ENCODE measurements at places on chromosomes 7 and 10.

GRCh38 chr7:14754631-14755030, 147.9 kb downstream of the DGKB start:
- DNase-seq = no peak

- no peak for DNase-seq
These were observed 348.4 kb downstream of the GLRX3 start for GRCh38 chr10:130484468-130485180.

DNA sequence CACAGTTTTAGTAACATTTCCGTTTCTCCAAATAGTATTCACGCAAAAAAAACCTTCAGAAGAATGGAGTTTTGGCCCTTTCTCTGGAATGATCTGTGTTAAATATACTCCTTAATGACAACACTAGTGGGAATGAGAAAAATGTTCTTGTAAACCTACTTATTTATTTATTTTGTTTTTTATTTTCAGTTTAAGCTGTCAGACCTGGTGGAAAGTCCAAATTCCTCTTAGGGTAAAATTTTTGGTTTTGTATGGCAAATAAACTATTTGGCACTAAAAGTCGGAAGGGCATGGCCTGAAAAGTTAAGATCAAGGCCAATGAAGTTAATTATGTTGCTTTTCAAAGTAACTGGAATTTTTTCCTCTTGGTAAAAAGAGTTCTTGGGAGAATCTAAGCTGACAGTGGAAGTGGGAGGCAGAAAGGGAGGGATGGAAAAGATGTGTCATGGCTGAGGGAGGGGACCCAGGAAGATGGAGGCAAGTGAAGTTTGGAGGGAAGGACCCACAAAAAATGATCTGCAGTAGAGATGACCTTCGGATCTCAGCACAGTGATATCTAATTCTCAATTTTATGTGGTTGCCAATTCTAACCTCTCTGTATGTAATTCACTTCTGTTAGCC, 33.5 kb upstream of the VPS41 start:
- no peak for DNase-seq

GRCh38 chr7:44489955-44490350, 505 bp downstream of the NUDCD3 start:
- DNase-seq = no peak

- DNase-seq = no peak
These were observed 351 bp upstream of the RPS24 start for GRCh38 chr10:78033387-78033636.

- no peak for DNase-seq
These were observed 235.1 kb downstream of the ARHGAP12 start for GRCh38 chr10:31693491-31693890.

DNA sequence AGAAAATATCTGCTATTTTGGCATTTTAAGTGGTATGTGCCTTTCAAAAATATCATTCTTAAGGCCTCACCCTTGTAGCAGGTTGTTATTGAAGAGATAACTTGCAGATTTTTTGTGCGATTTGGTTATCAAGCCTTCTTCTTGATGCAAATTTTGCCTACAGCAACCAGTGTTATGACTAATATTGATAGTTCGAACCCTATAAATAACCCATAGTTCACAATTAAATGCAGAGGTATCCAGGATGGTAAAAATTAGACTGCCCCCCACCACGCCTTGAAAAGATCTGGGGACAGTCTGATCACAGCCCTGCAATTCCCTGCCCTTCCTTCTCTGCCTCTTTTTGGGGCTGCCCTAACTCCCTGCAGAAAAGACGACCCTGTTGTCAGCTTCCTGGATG, 28.4 kb upstream of the RAPGEF5 start:
- no peak for DNase-seq
